ENCODE measurements at places on chromosomes 16 and 17.
A peak's percentile ranks its signal among the peaks of the same experiment; 100 is the strongest.

GRCh38 chr17:7357381-7357780 is 2.4 kb downstream of the TMEM95 start:
- DNase-seq = no peak

- peak; percentile 45 for DNase-seq
Measured at GRCh38 chr16:22813223-22813947, 577 bp upstream of the HS3ST2 start.

DNA sequence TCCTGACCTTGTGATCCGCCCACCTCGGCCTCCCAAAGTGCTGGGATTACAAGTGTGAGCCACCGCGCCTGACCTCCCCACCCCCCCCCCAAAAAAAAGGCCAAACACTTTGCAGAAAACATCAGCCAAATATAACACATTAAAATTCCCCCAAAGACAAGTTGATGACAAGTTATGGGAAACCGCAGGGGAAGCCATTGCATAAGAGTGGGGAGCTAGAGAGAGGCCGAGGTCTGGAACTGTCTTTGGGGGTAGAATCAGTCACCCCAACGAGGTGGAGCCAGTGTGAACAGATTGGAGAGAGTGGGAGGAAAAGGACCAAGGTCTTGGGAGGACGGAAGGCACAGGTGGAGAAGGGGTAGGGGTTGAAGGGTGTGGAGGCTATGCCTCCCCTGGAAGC is 2.8 kb downstream of the DRC3 start:
- no peak for DNase-seq

- DNase-seq = no peak
Measured at GRCh38 chr17:5947701-5948180, 122.4 kb upstream of the WSCD1 start.
